ENCODE measurements at places on chromosomes 13 and 19.
A peak's percentile ranks its signal among the peaks of the same experiment; 100 is the strongest.

GRCh38 chr19:11041966-11042627 is 47.2 kb upstream of the LDLR start:
- DNase-seq = no peak

- DNase-seq = no peak
Observed at GRCh38 chr19:13004273-13004672, 9.0 kb downstream of the NFIX start.

GRCh38 chr19:16180611-16181010 is 4.6 kb upstream of the FAM32A start:
- DNase-seq = no peak

GRCh38 chr19:3651684-3652083 is 25.1 kb upstream of the CACTIN start:
- DNase-seq = no peak

GRCh38 chr19:19562665-19563347 is 24.7 kb downstream of the CILP2 start:
- DNase-seq = no peak

DNA sequence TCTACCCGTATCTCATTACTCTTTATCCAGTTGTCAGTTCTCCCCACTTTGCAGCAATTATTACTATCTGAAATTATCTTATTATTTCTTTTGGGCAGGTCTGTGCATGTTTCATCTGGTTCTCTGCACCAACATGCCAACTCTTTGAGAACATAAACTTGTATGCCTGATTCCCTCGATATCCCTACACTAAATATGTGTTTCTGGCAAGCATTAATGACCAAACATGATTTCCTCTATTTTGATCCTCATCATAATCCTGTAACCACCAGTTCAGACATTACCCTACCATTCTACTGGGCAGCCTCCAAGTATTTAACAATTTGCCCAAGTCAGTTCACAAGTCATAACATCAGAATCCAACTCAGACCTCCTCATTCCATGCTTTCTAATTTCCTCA is 426.1 kb downstream of the FOXO1 start:
- DNase-seq = no peak

- DNase-seq = no peak
Observed at GRCh38 chr19:4304538-4305256, at the start of gene FSD1. FSD1 (plus strand) TSS chr19:4304598; CDS start chr19:4304747, 149 bp downstream.

DNA sequence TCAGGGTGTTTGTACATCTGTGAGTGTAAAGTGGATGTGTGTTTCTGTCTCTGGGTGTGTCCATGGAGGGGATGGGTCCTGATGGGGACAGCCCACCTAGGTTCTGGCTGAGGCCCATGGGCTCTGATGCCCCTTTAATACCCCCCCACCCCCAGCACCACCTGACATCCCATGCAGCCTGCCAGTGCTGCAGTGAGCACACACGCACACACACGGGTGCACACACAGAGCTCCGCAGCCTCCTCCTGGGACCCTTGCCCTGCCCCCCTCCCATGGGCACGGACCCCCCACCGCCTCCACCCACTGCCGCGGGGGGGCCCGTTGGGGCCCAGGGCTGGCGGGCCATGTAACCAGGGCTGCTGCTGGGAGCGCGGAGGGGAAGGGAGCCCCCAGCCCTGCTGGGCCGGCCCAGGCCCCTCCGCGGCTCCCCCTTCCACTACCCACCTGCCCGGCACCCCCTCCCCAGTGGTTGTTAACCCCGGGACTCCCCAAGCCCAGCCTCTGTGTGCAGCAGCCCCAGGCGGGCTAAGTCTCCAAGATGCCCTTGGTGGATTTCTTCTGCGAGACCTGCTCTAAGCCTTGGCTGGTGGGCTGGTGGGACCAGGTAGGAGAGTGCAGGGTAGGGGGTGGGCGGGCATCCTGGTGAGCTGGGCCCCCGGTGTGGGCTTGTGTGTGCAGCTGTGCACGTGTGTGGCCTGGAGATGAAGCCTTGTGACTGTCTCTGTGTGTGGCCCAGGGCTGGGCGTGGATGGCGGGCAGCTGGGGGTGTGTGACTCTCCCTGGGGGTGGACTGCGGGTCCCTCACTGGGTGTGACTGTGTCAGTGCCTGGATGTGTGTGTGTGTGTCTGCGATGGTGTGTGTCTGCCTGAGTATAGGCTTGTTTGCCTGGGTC is 32.6 kb downstream of the PDE4A start:
- DNase-seq = no peak

- DNase-seq = no peak
Observed at GRCh38 chr19:51163257-51163656, 21.2 kb downstream of the SIGLEC7 start.

- no peak for DNase-seq
Observed at GRCh38 chr13:106117640-106118039, 417.8 kb downstream of the EFNB2 start.

- DNase-seq = no peak
Observed at GRCh38 chr19:574658-575526, 2.5 kb downstream of the BSG start.

DNA sequence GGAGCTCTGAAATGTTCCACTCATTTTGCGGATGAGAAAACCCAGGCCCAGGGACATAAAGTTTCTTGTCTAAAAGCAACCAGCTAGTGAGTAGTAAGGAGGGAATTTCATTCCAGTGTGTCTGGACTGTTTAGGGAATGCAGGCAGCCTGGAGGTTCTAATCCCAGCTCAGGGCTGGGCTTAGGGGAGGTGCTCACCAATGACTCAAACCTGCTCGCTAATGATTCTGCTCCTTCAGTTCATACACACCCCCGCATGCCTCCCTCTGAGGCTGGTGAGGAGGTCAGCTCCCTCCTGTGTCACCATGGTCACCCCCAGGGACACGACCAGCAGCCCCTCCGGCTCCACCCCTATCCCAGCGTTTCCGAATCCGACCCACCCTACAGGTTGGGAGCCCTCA is 34.6 kb downstream of the CYP4F2 start:
- no peak for DNase-seq

DNA sequence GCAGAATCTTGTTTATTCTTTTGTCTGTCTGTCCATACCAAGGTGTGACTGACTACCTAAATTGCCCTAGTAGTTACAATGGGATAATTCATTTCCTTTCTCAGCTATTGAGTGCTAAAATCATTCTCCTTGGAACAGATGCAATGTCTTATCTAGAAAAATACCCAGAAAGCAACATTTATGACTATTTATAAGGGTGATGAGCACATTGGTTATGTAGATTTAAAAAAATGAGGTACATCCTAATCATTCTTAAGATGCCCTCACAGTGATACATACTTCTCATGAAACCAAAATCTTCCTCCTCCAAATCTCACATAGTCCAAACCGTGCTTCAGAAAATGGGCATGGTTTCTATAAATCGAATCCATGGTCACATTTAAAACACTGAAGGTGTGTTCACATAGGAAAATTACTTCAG is 11.6 kb upstream of the UBE2L5 start:
- DNase-seq = no peak

GRCh38 chr13:89695343-89696257 is 1651.9 kb upstream of the MIR17HG start:
- DNase-seq = peak; percentile 13

GRCh38 chr13:71663431-71663830 is 203.6 kb downstream of the DACH1 start:
- no peak for DNase-seq

DNA sequence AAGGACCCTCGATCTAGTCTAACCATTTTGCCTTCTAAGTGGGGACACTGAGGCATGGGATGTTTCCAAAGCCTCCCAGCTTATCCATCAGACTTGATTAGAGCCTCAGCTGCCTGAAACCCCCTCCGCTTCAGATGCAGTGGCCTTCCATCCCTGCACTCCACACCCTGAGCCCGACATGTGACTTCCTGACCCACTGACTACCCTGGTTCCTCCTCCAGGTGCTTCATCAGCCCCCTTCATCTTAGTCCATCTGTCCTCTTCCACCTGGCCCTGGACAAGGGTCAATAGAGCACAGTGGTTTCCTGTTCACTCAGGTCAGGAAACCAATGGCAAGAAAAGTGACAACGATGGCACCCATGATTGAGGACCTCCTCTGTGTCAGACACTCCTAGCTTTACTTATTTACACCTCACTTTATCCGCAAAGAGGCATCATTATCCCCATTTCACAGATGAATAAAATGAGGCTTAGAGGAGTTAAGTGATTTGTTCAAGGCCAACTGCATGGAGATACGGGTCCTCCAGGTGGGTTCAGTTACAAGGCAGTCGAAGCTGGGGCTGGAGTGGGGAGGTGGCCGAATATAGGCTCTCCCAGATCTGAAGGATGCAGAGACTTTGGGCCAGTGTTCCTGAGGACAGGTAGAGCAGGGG is 81.6 kb upstream of the TM9SF2 start:
- DNase-seq = no peak

GRCh38 chr19:6500837-6501739 is 1.0 kb downstream of the TUBB4A start:
- no peak for DNase-seq

DNA sequence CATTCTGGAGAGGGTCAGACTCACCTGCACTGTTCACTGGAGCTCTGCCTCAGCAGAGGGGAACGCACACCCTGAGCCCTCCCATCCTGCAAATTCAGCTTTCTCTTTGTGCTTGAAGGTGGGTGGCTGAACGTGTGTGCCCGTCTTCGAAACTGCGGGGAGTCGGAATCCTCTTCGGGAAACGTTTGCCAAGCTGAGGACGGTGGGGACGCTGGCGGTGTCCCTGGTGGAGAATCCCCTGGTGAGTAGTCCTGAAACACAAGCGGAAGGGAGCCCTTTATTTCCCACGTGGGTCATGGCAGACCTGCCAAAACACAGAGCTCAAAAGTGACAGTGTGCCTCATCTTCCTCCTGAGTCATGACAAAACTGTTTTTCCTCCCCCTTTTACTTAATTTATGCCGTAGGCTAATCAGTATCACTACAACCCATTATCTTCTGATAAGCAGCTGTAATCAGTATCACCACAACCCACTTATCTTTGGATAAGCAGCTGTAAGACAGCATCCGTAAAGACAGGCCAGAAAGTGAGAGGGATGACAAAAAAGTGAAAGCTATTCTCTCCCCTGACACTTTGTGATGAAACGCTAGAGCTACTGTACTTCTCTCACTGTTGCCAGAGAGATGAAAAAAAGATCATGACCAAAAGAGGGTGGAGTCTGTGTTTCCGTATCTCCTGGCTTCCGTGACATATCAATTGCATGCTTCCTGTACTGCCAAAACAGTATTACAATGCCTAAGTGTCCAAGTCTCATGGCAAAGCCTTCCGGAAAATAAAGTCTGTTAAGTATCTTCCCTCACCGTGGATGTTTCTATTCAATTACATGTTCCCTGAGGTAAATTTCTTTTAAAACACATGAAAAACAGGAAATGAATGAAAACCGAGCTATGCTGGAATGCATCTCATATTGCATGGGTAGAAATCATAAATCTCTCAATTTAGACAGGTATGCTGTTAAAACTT is 155.5 kb downstream of the TBC1D4 start:
- no peak for DNase-seq

DNA sequence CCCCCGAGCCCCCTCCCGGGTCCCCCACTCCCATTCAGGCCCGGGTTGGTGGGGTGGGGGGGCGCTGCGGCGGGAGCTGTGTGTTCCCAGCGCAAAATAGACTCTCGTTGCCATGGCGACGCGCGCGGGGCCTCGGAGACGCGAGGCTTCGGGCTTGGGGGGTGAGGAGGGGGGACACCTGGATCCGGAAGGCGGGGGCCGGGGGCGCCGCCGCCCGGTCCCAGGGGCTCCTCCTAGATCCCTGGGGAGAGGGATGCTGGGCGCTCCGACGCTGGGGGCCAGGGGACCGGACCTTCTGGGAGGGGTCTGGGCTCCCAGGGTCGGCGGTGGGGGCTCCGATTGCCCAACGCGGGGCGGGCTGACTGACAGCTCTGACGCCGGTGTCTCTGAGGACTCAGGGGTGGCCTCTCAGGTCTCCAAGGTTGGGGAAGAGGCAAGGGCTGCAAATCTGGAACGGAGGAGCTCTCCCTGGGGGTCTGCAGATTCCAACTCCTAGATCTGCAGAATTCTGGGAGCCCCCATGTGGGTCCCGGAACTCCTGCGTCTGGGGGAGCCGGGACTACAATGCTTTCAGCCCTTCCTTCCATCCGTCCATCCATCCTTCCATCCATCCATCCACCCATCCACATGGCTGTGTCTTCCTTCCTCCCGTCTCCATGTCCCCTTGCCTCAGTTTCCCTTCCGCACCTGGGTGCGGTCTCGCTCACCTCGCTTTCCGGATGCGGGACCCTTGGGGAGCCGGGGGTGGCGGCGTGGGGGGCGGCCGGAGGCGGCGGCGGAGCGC is 9.1 kb upstream of the SHISA7 start:
- no peak for DNase-seq

- DNase-seq = no peak
Observed at GRCh38 chr19:6101991-6102390, 8.3 kb downstream of the RFX2 start.

- no peak for DNase-seq
Observed at GRCh38 chr13:29763436-29764180, 86.8 kb downstream of the UBL3 start.

- no peak for DNase-seq
Observed at GRCh38 chr13:100675661-100676129, 1.1 kb upstream of the TMTC4 start.

DNA sequence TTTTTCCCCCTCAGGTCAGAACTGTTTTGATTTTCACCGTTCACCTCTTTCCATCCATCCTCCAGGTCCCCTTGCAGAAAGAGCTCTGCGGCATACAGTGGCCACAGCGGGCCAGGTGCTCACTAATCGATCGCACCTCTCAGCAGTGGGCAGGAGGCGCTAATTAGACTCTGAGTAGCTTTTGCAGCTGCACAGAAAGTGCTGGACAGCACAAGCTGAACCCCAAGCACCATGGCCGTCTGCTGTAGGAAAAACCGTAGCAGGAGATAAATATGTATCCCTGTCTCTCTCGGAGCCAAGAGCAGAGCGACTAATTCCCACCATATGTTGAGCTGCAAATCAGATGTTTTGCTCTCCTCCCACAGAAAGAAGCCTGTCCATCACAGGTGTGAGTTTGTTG is 54.4 kb downstream of the PEX11G start:
- DNase-seq = no peak

DNA sequence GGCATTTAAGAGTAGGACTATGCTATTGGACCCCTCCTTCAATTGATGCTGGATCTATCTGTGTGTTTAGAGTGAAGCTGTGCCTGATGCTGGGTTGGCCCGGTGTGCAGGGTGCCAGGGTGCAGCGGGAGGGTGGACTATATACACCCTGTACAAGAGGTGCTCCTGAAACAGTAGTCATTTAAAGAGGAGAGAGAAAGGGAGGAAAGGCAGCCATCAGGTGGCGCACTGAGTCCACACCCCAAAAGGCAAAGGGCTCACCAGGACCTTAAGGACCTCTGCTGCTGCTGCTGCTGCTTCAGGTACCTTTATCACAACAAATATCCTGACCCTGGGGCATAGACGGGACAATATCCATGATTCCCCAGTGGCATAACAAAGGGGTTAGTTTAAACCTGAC is 39.4 kb downstream of the ZNF136 start:
- DNase-seq = no peak

GRCh38 chr19:47735131-47735530 is 10.2 kb upstream of the NOP53 start:
- no peak for DNase-seq

DNA sequence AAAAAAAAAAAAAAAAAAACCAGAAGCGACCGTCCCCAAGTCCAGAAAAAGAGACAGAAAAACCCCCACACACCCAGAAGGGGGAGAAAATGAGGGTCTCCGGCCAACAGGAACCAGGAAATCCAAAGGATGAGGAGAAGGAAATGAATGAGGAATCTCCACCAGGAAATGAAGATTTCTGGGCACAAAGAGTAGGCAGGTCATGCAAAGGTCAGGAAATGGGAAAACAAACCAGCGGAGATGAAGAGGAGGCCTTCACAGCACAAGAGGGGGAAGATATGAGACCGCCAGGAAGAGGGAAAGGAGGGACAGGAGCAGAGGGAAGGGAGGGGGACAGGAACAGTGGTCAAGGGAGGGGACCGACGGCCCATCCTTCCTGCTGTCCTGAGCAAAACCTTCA is 5.8 kb downstream of the TEAD2 start:
- no peak for DNase-seq
